ENCODE measurements at places on chromosomes 12 and 14.

GRCh38 chr14:34078117-34078743 is 127.4 kb upstream of the EGLN3 start:
- no peak for DNase-seq

DNA sequence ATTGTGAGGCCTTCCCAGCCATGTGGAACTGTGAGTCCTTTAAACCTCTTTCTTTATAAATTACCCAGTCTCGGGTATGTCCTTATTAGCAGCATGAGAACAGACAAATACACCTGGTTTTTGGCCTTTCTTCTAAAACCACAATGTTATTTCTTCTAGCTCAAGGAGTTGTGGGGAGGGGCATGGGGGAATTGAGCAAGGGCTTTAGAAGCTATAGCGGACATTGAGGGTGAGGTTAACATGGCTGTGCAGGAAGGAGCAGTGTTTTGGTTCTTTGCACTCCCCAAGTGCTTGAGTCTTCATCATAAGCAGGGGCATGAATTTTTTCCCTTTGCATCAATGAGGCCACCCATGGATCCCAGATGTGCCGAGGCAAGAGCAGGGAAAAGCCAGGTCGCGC is 86.8 kb downstream of the SPRING1 start:
- DNase-seq, result no peak

- no peak for DNase-seq
These were observed 35.3 kb downstream of the TRAFD1 start for GRCh38 chr12:112160611-112161010.

DNA sequence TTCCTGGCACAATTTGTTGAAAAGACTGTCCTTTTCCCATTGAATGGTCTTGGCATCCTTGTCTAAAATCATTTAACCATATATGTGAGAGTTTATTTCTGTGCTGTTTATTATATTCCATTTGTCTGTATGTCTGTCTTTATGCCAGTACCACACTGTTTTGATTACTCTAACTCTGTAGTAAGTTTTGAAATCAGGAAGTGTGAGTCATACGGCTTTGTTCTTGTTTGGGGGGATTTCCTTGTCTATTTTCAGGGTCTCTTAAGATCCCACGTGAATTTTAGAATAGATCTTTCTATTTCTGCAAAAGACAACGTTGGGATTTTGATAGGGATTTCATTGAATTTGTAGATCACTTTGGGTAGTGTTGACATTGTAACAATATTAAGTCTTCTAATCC is 88.5 kb downstream of the MYRFL start:
- DNase-seq, result no peak

DNA sequence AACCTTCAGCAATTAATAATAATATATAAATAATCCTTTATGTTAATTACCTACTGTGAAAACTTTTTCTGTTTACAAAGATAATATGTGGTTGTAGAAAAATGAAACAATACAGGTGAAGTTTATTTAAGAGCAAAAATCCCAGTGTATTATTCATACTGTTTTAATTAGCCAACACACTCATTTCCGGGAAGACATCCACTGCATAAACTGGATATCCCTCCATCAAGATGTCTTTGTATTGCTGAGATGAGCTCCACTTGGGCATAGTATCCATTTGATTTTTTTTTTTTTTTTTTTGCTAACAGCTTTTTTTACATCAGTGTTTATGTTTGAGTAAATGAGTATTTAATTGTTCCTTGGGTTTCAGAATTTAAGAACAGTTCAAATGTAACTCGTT is 13.7 kb upstream of the DERA start:
- no peak for DNase-seq

GRCh38 chr12:25245491-25245890 is 5.2 kb downstream of the KRAS start:
- no peak for DNase-seq

DNA sequence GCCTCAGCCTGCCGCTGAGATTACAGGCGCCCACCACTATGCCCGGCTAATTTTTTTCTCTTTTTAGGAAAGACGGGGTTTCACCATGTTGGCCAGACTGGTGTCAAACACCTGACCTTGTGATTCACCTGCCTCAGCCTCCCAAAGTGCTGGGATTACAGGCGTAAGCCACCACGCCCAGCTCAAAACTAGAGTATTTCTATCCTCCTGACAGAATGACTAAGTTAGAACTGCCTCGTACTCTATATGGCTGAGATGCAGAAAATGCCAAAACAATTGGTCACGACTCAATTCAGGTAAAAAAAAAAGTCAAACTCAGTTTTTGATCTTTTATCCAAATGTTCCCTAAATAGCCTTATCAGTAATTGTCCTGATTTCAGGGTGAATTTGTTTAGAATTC is 11.1 kb downstream of the AKAP5 start:
- no peak for DNase-seq

GRCh38 chr12:111068290-111068689 is 147.9 kb upstream of the MYL2 start:
- DNase-seq, result no peak

GRCh38 chr12:4217091-4217490 is 56.5 kb upstream of the CCND2 start:
- DNase-seq, result no peak

GRCh38 chr12:118312578-118312977 is 60.1 kb downstream of the TAOK3 start:
- no peak for DNase-seq

GRCh38 chr14:24948261-24948847 is 101.6 kb downstream of the STXBP6 start:
- DNase-seq, result no peak

DNA sequence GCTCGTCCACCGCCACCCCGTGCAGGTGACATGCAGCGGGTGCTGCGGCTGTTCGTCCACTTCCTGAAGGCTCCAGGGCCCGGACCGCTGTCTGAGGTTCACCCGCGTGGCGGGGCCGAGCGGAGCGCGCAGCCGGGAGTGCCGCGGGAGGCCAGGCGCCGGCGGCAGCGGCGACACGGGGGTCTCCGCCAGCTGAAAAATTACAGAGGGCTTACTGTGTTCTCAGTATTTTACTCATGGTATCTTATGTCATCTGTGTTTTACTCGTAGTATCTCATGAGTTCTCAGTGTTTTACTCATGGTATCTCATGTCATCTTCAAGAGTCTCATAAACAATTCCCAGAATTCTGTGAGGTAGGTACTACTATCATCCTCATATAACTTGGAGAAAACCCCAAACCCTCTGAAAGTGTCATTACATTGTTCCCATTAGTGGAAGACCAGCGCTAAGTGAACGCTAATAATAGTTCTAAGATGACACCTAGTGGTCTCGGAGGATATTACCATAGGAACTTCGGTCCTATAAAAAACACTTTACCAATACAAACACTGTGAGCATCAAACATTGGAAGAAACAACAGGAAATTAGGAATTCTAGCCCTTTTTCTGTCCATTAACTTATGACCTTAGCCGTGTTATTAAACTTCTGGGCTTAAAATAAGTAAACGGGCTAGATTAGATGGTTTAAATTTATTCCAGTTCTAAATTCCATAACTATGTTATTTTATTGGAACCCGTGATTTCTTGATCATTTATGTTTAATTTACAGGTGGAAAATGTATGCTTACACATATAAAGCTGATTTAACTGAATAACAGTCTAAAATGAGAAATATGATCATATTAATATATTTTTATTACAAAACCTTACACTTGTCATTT is 32.4 kb downstream of the AK7 start:
- no peak for DNase-seq

DNA sequence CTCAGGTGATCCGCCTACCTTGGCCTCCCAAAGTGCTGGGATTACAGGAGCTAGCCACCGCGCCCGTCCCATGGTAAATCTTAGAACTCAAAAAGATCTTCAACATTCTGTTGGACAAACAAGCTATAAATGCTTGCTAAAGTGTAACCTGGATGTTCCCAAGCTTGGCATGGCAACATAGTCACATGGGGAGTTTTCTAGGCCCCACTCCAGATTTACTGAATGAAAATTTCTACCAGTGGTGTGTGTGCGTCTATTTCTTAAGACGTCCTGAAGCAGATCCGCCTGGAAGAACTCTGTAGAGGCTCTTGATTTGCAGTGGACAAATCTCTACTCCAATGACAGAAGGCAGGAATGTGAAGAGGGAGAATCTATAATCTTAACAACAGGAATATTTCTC is 59.9 kb downstream of the ZFYVE21 start:
- DNase-seq, result no peak

DNA sequence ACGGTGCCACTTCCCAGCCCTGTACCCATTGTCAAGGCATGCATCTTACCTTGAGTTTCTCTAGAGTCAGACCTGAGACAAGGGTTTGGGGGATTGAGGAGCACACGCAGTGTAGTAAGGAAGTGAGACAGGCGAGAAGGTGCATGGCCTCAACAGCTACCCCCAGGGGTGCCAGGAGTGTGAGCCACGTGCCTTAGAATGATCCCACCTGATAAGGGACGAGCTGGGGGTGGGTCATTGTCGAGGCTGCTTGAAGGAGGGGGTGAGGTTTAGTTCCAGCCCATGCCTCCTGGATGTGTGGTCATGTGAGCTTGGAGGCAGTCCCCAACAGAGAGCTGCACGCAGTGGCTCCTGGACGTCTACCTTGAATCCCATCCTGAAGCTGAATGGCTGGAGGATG is 320.5 kb downstream of the VRK1 start:
- no peak for DNase-seq

DNA sequence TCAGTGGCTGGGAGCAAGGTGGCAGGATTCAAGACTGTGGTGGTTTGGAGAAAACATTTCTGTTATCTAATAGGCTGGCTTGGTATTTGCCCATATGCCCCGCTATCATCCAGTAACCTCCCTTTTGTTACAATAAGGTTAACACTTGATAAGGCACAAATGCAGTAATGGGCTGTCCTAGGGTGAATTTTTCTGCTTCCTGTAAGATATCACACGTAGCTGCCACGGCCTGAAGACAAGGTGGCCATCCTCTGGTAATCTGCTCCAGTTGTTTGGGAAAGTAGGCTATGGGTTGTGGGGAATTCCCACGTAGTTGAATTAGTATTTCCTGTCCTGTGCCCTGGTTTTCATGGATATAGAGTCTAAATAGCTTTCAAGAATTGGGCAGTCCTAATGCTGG is 23.1 kb downstream of the ANG start:
- DNase-seq, result no peak

- no peak for DNase-seq
These were observed 21.0 kb downstream of the NDUFA12 start for GRCh38 chr12:94982456-94982855.

DNA sequence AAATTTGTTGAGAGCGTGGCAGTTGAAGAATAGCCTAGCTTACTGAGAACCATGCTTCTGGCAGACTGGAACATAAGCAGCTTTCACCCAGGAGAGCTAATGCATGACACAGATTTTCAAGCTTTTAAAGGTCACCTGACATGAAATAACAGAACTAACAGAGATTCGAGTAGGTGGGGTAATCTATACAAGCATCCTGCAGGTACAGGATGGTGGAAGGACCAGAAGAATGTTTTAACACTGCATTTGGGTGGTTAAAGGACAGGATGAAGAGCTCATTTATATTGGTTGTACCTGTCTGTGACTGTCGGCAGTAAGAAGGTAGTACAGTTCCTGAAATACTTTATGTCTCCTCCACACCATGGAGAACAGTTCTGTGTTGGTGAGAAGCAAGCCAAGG is 8.9 kb downstream of the PELI2 start:
- DNase-seq, result no peak

- DNase-seq, result no peak
These were observed 24.7 kb upstream of the NTF3 start for GRCh38 chr12:5407034-5407856.

DNA sequence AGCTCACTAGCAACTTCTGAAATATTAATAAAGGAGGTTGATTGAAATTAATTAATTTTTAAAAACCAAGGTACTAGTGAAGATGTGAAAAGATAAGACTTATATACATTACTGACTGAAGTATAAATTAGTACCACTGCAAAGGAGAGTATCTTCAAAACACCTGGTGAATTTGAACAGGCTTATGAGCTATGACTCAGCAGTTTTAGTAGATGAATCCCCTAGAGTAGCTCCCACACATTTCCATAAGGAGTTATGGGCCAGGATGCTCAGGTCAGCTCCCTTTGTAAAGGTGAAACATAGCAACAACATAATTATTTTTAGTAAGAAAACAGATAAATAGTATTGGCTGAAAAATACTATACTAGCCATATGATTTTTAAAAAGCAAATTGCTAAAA is 218.6 kb downstream of the SYT1 start:
- DNase-seq, result no peak

DNA sequence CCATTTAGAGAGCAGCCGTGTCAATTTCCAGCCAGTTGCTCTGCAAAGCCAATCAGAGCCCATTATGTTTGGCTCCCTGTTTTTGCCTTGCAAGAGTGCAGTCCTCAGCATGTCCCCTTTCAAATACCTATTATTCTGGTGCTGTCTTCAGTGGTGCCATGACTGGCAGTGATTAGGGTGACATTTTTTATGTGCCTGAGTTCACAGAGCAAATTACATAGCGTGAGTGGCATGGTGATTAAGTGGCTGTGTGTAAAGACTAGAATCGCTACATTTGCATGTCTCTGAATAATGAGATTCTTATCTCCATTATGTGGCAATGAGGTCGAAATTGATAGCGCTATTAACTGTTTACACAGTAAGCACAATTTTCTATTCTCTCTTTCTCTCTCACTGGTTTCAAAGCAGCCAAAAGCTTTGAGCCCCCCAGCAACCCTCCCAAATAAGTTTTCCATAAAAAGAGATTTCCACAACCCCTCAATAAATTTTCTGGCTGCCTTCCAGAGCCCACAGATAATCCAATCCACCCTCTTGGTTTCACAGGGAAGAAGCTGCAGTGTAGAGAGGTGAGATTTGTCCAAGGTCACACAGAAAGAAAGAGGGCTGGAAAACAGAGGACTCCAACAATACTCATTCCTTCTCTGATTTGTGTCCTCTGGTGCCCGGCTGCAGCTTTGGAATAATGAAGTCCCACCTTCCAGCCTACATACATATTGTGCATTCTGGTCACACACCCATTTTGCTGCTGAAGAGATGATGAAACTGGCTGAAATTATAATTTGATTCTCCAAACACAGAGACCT is 58.8 kb upstream of the NUDT4 start:
- no peak for DNase-seq

- no peak for DNase-seq
These were observed 36.1 kb downstream of the CFL2 start for GRCh38 chr14:34678306-34678705.

- no peak for DNase-seq
These were observed 318.2 kb downstream of the BCL11B start for GRCh38 chr14:98953551-98954348.

- no peak for DNase-seq
These were observed 561.6 kb downstream of the RERGL start for GRCh38 chr12:17528394-17528793.
